Bone marrow (tissue), 2 donors: ENCODE measurements at places on chromosomes 2 and 18.

DNA sequence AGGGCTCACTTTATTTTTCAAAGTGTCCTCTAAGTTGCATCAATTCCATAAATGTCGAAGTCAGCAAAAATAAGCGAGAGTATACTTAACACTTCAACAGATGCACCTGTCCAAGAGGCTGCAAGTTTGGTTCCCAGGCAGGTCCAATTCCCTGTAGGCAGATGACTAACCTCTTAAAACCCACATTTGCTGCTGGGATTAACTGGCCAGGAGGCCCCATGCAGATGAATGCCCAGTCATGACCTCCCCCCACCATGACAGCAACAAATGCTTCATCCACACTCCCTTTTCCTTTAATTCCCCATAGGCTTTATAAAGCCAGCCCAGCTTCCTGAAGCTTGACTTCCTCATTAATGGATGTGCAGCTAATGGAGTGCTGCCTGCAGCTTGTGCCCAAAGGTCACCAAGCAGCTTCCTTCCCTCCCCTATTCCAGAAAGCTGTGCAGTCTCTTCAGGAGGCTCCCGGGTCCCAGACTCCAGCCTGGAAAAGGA is 35.7 kb downstream of the REEP1 start:
- no peak for DNase-seq

- DNase-seq = no peak
Measured at GRCh38 chr2:241620419-241620769, 16.6 kb downstream of the THAP4 start.

GRCh38 chr2:238743243-238744065 is 104.4 kb upstream of the TWIST2 start:
- DNase-seq = no peak

DNA sequence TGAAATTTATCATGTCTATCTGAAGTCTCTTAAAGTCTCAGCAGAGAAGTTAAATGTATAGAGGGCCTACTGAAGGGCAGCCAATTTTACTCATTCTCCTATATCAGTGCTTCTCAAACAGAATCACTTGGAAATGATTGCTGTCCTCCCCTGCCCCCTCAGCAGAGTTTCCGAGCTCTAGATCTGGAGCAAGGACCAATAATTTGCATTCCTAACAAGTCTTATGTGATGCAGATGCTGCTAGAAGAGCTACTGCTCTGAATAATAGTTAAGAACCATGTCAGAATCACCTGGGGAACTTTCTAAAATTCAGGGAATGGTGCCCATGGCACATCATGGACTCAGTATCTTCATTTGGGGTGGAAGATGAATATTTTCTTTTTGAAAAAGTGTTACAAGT is 105.6 kb upstream of the EPHA4 start:
- no peak for DNase-seq

DNA sequence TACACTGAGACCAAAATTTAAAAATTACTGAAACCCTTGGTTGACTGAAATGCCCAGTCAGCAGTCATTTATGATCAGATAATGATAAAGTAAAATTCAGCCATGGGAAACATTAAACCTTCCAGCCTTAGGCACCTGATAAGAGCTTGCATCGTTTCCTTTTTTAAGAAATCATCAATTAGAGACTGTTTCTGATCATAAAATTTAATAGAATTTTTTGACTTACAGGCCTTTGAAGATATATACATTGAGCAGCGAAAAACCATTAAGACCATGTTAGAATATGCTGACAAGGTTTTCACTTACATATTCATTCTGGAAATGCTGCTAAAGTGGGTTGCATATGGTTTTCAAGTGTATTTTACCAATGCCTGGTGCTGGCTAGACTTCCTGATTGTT is 99.6 kb upstream of the CSRNP3 start:
- no peak for DNase-seq

DNA sequence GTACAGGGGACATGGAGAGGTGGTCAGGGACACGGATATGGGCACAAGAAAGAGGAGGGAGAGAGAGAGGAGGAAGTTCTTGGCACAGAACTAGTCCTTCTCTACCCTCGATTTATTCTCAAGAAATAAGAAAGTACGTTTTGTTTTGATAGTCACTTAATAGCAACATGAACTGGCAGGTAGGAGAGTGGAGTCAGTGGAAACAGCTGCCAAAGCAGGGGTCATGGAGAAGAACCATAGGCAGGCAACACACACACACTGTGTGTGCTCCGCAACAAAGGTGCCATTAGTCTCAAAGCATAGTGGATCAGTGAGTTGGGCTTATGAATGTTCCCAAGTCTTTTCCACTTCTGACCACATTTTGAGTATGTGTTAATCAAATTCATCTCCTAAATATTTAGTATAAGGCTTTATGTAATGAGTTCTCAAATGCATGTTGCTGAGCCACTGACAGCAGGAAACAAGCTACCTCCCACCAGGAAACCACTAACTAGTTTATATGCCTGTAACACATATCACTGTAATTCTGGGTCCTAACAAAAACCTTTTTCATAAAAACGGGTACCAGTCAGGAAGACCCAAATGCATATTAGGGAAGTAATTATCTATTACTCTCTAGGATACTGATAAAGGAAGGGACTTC is 41.1 kb downstream of the IWS1 start:
- no peak for DNase-seq

- no peak for DNase-seq
Measured at GRCh38 chr2:215754546-215754945, 258.8 kb downstream of the MREG start.

DNA sequence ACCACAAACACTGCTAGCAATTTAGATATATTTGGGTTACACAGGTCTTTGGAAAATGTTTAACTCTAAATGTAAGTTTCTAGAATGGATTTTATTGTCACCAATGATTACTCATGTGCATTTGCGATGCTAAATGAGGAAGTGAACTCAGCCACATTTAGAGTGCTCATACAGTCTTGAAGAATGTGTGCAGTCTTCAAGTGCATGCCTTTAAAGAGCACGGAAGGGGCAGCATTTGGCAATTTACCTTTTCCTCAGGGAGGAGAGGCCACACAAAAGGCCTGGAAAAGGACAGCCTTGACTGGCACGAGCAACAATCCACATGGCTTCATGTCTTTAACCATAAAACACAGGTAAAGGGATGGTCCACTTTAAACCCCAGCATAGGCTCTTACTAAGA is 78.5 kb upstream of the STK17B start:
- DNase-seq = no peak
